ENCODE measurements at places on chromosomes 3 and 15.

DNA sequence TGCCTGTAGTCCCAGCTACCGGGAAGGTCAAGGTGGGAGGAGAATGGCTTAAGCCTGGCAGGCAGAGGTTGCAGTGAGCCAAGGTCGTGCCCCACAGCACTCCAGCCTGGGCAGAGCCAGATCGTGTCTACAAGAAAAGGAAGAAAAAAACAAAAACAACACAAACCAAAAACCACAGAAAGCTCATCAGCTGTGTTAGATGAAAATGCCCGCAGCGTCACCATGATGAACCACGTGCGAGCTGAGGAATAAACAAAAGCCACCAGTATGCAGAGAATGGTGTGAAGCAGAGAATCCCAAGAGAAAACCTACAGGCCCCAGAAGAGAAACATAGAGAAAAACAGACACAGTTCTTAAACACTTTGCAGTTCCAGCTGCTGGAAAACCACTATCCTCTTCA lies 19.7 kb upstream of the TM4SF19 start:
- DNase-seq, result no peak

- no peak for DNase-seq
These were observed 255.1 kb upstream of the CMC1 start for GRCh38 chr3:27986234-27986879.

DNA sequence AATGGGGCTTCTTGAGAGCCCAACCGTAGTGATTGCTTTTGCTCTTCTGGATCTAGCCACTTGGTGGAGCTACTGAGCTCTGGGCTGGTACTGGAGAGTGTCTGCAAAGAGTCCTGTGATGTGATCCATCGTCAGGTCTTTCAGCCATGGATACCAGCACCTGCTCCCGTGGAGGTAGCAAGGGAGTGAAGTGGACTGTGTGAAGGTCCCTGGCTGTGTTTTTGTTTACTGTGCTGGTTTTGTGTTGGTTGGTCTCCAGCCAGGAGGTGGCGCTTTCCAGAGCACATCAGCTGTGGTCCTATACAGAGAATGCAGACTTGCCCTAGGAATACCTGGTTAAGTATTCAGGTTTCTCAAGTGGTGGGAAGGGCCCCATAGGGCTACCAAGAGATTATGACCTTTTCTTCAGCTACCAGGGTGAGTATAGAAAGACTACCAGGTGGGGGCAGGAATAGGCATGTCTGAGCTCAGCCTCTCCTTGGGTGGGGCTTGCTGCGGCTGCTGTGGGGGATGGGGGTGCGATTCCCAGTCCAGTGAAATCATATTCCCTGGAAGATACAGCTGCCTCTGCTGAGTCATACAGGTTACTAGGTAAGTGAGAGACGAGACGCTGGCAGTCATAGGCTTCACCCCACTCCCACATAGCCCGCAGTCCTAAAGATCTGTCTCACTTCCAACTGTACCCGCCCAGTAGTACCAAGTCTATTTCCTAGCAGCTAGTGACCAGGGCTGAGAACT lies 733.7 kb downstream of the ZNF385D start:
- DNase-seq, result peak; percentile 8

GRCh38 chr3:140176526-140176925 lies 241.5 kb downstream of the CLSTN2 start:
- no peak for DNase-seq
